ENCODE measurements at places on chromosomes 2 and 18. TPM values are rescaled to one million over a fixed set of nuclear protein-coding genes. Genes with fewer than 3 reads are reported as not detected.
A peak's percentile ranks its signal among the peaks of the same experiment; 100 is the strongest.

Gene ATOH8
- total RNA-seq, result 0.62 TPM

Gene GYPC
- total RNA-seq, result 19.6 TPM

Gene KCNG2
- total RNA-seq, result not detected

Gene SLC14A1
- total RNA-seq, result not detected

Gene VAMP8
- 17.4 TPM for total RNA-seq

Gene ZNG1B
- total RNA-seq, result 47.1 TPM

Gene GAD1
- total RNA-seq, result 0.47 TPM

Gene VSNL1
- total RNA-seq, result 102 TPM

DNA sequence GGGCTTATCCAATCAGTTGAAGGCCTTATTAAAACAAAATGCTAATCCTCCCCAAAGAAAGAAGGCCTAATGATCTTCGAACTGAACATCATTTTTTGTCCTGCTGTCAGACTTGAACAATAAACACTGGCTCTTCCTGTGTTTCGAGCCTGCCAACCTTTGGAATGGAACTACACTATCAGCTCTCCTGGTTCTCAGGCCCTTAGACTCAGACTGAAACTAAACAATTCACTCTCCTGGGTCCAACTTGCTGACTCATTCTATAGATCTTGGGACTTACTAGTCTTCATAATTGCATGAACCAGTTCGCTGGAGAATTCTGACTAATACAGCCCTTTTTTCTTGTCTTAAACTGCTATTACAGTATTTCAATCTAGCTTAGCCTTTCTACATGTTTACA is 235.2 kb downstream of the LNPK start:
- DNase-seq, result no peak

DNA sequence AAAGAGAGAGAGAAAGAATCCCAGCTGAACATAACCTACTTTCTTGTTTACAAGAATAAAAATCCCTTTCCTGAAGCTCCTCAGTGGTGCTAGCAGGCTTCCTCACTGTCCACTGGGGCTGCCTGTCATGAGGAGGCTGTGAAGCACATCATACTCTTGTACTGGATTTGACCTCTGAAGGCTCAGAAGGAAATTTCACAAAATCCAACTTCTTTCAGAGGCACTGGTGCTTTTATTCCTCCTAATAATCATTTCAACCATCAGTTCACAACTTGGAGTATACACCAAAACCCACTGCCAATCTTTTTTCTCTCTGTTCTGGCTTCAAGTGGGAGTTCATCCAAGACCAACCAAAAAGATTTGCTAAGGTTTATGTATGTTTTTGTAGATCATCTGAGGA is 48.5 kb downstream of the TMX3 start:
- no peak for DNase-seq

DNA sequence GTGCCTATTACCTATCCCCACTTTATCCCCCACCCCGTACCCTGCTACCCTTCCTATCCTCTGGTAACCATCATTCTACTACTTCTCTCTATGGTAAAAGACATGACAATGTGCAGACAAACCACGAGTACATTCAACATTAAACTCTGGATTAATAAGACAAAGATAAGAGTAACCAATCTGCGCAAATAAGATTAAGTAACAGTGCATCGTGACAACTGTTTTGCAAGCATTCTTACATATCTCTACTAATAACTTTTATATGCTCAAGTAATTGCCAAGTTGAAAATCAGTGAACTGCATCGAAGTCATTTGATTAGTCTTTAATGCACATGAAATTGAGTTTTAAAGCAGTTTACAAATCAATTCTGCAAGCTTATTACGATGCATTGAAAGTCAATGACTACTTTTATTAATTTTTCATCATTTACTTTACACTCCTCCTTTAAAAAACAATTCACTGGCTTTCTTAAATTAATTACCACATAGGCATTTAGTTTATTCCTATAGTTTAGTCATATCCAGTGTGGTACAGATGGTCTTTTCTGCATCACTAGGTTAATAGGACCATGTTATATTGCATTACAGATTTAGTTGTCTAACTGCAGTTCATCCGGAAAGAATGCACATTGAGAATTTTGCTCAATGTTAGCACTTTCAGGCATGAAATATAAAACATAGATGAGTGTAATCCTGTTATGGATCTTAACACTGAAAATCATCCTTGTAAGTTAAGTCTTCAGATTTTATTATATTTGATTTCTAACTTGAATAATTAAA is 178.1 kb downstream of the GCA start:
- DNase-seq, result no peak

GRCh38 chr2:230158468-230158867 is 61.3 kb downstream of the SP110 start:
- no peak for DNase-seq

GRCh38 chr2:2422621-2423020 is 91.5 kb upstream of the MYT1L start:
- peak; percentile 29 for DNase-seq

- DNase-seq, result no peak
Observed at GRCh38 chr18:78458356-78458755, 521.3 kb upstream of the SALL3 start.

DNA sequence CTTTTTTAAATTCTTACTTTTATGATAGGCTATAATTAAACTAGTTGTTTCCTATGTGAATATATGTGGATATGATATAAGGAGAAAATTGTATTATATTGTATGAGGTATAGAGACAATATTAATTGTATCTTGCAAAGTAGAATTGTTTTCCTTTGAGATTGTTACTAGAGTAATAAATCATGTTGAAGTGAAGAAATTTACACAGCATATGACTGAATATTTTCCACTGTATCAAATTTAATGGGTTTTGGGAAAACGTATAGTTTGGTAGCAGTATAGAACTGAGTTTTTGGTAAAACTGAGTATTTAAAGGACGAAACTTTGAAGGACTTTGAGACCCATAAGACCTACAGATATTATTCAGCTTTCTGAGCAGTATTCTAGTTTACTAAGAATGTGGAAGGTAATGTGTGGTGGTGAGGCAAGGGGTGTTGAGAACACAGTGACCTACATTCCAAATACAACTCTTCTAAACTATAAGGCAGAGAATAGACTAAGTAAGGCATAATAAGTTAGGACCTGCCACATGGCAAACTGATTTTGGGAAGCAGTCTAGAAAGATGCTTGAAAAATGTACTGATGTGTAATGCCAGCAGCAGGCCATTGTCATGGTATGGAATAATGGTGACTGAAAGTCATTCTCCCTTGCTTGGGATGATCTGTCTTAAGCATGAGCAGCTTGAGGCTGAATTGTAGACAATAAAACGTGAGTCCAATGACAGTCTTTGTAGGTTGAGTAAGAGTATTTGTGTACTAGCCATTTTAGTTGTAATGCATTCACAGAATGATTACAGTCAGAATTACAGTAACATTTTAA is 29.6 kb downstream of the PKP4 start:
- no peak for DNase-seq

- no peak for DNase-seq
Observed at GRCh38 chr2:165499131-165499530, 29.6 kb downstream of the CSRNP3 start.

- no peak for DNase-seq
Observed at GRCh38 chr18:8163286-8163959, 445.8 kb upstream of the RAB12 start.

GRCh38 chr2:75538521-75539490 is 21.9 kb downstream of the EVA1A start:
- no peak for DNase-seq

DNA sequence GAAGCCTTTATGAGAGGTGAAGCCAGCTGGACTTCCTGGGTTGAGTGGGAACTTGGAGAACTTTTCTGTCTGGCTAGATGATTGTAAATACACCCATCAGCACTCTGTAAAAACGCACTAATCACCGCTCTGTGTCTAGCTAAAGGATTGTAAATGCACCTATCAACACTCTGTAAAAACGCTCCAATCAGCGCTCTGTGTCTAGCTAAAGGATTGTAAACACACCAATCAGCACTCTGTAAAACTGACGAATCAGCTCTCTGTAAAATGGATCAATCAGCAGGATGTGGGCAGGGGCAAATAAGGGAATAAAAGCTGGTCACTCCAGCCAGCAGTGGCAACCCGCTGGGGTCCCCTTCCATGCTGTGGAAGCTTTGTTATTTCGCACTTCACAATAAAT is 163.6 kb upstream of the SLC39A10 start:
- DNase-seq, result no peak

DNA sequence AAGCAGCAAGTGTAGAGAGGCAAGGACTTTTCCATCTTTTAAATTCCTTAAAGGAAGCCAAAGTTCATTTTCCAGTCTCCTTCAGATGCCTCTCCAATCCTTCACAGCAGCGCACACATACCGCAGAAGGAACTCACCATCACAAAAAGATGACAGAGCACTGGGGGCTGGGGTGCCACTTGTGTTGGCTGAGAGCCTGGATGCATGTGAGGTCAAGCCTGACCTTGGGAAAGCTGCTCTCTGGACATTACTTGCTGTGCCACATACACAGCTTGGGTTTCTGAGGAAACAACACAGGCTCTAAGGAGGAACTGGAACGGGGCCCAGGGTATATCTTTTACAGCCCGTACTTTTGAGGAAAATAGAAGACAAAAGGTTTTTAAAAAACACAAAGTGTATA is 364.3 kb upstream of the MEX3C start:
- no peak for DNase-seq

DNA sequence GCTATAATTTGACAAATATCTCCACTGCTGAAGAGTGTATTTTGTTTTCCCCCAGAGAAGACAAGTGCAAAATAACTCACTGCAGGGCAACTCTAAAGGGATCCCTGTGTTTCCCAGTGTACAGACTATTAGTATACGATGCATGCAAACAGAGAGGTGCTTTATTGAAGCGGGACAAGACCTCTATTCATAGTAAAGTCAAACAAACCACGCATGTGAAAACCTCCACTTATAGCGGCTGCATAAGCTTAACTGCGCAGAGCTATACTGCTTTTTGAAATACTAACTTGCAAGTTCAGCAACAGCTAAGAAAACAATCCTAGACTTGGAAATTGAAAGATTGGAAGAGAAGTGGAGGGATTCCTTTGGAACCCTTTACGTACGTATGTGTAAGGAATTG is 15.6 kb downstream of the RNF144A start:
- DNase-seq, result no peak

DNA sequence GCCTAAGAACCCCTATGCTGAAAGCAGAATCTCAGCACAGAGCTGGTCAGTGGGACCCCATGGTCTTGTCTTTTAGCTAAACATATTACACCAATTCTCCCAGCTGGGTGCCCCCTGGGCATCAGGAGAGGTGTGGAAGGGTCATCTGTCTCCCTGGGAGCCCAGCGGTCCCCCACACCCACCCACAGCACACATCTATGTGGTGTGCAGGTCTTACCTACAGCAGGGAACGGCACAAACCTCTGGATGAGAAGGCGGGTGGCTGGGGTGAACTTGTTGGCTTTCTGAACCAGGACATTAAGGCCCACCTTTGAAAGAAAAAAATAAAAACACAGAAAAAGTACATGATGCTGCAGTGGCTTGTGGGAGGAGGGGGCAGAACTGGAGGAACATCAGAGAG is 70.7 kb downstream of the EMX1 start:
- no peak for DNase-seq

- DNase-seq, result peak; percentile 5
Observed at GRCh38 chr2:51301381-51301780, 269.4 kb upstream of the NRXN1 start.

DNA sequence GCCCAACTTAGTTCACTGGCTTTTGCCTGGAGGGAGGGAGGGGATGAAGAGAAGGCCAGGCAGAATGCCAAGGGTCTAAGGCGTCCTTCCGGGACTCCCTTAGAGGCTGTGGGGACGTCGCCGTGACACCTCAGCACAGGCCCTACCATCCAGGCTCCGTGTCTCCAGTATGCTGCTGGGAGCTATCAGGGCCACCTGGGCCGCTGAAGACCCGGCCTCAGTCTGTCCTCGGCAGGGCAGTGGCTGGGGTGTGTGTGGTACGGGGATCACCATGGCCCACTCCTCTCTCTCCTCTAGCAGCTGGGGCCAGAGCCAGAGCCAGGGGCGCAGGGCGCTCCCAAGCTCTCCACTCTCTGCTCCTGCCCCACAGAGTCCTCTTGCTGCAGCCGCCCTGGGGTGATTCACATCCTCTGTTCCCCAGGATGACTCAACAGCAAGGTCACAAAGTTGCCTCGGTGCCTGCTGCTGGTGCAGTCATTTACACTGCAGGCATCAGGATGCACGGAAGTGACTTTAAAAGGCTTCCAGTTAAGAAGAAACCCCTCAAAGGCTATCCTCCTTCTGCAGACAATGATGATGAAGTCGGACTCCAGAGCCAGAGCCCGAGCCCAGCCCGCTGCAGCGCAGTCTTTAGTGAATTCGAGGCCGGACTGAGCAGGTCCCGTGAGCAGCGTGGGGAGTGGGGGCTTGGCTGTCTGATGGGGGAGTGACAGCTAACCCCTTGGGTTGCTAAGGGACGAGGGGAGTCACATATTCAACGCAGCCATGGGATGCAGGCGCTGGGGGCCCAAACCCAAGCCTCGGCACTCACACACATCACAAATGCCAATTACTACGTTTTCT is 31.9 kb downstream of the SNORC start:
- DNase-seq, result no peak

GRCh38 chr18:21960189-21960588 is 209.2 kb upstream of the GATA6 start:
- DNase-seq, result no peak

GRCh38 chr18:48676756-48677368 is 138.0 kb downstream of the CTIF start:
- DNase-seq, result peak; percentile 91
